ENCODE measurements at places on chromosomes 2 and 18.

DNA sequence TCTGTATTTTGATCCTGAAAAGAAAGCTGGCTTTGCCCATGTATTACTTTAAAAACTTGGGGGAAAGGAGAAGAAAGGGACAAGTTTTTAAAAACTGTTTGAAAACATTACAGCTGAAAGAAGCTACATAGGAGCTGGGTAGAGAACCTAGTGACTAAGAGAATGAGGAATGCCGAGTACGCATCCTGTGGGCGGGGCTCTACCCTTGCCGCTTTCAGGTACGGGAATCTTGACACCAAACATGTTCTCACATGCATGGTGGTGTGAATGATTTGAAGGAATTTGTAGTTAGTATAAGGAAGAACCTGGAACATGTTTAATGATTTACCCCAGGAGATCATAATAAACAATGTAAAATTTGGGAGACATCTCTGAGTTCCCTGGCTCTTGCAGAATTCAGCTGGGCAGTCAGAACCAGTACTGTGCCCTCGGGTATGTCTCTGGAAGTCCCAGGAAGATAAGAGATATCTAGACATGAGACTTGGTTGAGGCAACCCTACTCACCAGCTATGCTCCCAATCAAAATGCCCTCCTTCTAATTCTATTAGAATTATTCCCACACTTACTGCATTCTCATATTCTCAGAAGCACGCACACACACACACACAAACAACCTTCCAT lies 16.5 kb upstream of the TGFA start:
- no peak for DNase-seq

DNA sequence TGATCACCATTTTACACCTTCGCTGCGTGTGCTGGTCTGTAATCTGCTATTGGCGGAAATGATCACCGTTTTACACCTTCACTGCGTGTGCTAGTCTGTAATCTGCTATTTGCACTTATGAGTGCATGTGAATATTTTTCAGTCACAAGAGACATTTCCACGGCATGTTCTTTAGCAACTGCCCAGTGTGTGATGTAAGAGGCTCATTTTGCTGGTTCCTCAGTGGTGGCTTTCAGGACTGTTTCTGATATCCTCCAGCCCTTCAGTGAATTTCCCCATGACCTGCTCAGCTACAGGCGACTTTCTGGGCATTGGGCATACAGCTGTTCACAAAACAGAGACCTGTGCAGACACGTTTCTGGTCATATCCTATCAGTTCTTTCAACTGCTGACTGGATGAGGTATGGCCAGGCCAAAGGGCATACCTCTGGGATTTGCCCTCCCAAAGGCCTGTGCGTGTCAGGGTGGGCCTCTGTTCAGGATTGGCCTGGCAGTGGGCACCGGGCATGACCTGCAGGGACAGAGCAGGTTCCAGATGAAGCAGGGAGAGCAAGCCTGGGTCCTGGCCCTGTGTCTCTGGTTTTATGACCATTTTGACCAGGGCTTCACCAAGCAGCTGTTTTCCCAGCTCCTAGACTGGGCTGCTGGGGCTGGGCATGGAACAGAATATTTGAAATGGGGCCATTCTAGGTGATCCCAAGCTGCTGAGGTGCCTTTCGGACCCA lies 521 bp upstream of the PROM2 start:
- no peak for DNase-seq

GRCh38 chr2:180015951-180016709 lies 9.0 kb upstream of the CWC22 start:
- no peak for DNase-seq

DNA sequence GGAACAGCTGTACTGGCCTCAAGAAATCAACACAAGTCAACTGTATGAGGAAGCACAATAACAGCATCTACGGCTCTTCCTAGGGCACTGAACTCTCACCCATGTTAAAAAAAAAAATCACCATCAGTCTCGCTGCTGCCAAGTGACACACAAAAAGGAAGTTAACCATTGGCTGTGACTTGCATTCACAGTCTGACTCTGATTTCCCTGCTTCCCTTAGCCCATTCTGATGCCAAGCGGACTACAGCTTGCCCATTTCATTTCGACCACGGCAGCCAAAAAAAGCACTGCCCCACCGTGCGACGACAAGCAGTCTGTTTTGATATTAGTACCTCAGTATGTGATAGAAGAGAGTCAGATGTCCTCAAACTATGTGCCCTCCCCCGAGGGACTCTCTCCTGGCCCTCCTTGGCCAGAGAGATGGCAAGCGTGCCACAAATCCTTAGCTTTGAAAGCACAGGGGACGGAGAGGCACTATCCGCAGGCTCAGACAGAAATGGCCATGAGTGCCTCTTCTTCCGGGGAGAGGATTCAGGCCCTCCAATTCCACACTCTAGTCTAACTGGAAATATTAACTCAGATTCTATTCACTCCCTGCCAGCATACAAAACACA lies 250.0 kb downstream of the TCF4 start:
- no peak for DNase-seq

GRCh38 chr2:25955869-25956535 lies 26.3 kb downstream of the KIF3C start:
- no peak for DNase-seq
